Thoracic aorta (tissue), 2 donors: ENCODE measurements at places on chromosomes 12 and 14. TPM values are rescaled to one million over a fixed set of nuclear protein-coding genes. Genes with fewer than 3 reads are reported as not detected.

GRCh38 chr12:130748786-130749185 lies 32.7 kb upstream of the RIMBP2 start:
- no peak overlapping the region for H3K4me3 ChIP-seq
- no peaks in the 10 kb centered on the region for H3K4me1 ChIP-seq
- H3K36me3 ChIP-seq = no peaks in the 10 kb centered on the region
- H3K27ac ChIP-seq = no peak overlapping the region
- no peak for DNase-seq

GRCh38 chr14:24055971-24056799 lies 4.4 kb downstream of the CARMIL3 start:
- H3K27ac ChIP-seq = no peak overlapping the region
- no peaks in the 10 kb centered on the region for H3K36me3 ChIP-seq
- H3K27me3 ChIP-seq = no peaks in the 10 kb centered on the region

- H3K27ac ChIP-seq = peak overlapping the region; percentile 100
- DNase-seq = no peak
- peak overlapping the region; percentile 48 for H3K4me3 ChIP-seq
- peaks cover 100% of the 10 kb centered on the region for H3K4me1 ChIP-seq
Measured at GRCh38 chr14:68968051-68968450, 11.1 kb downstream of the ACTN1 start.

GRCh38 chr14:51547260-51547659 lies 104.5 kb upstream of the FRMD6 start:
- no peak overlapping the region for H3K4me3 ChIP-seq
- peak overlapping the region; percentile 46 for H3K27ac ChIP-seq
- H3K36me3 ChIP-seq = no peaks in the 10 kb centered on the region

DNA sequence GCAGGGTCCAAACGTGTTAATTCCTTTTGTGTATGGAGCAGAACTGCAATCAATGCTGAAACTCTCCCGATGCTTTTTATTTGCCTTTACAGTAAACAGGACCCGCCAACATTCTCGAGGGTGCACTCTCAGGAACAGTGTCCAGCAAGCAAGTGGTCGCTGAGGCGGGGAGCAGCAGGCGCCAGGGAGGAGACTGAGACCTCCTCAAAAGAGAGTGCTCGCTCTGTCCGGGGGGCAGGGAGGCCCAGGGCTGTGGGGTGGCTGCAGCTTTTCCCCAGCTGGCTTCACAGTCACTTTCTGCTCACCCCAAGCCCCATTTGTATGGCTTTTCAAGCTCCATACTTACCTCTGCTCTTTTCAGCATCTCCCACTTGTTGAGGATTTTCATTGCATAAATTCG lies 49.2 kb downstream of the CDC42BPB start:
- H3K4me3 ChIP-seq = no peak overlapping the region
- DNase-seq = no peak
- H3K27me3 ChIP-seq = no peaks in the 10 kb centered on the region
- H3K4me1 ChIP-seq = peaks cover 7% of the 10 kb centered on the region
- H3K36me3 ChIP-seq = peaks cover 3% of the 10 kb centered on the region
- H3K27ac ChIP-seq = no peak overlapping the region

DNA sequence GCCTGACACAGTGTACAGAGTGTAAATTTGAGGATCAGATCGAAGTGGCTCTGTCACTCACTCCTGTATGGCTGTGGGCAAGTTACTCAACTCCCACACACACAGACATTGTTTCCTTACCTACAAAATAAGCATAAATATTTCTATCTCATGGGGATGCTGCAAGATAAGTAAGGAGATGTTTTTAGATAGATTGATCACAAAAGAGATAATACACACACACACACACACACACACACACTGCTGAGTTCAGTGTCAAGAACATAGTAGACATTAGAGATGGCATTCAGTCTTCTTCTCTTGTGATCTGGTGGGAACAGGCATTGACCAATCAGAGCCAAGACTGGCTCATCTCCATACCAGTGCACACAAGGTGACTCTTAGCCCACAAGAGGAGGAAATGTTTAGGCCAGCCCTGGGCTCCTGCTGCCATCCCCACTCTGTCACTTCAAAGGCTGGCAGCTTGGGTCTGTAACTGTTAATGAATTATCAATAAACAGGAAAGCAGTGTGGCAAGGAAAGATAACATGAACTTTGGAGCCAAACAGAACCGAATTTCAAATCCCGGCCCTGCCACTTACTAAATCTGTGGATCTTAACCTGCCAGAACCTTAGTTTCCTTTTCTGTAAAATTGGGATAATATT lies 3.4 kb upstream of the RNASE8 start:
- no peak for DNase-seq
- H3K27ac ChIP-seq = no peak overlapping the region
- H3K27me3 ChIP-seq = no peaks in the 10 kb centered on the region
- no peaks in the 10 kb centered on the region for H3K4me1 ChIP-seq

DNA sequence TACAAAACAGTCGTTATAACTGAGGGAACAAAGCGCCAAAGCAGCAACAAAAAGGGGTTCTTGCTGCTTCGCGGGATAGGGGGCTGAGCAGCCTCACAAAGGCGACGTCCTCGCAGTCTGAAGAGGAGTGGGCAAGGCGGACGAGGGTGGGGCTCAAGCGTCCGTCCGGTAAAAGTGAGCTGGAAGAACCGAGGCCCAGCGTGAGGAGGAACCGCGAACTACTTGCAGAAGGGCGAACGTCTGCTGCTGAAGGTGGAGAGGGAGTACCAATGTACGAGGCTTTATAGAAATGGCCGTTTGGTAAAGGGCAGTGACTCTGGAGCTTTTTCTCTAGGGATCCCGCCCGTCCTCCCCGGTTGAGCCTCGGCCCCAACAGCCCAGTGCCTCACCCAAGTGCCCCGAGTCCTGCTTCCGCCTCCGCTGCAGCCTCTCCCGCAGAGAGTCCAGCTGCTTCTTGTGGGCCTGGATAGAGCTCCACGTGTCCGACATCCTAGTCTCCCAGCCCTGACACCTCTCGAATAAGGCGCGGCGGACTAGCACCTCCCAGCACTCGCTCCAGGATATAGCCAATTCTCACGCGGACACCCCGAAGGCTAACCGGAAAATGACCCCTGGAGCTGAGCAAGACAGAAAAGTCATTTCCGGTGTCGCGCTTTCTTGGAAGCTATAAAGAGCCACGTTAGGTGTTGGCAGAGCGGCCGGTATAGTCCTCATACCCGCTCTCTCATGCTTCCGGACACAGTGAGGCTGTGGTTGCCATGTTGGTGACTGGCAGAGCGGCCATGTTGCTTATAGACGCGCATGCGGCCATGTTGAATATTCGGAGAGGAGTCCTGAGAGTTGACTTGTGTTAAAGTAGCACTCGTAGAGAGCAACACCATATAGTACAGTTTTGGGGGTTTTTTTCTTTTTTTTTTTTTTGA lies at the start of gene METTL3:
Gene METTL3, minus strand, starts transcription at position 606 of the 923 bp plus-strand sequence. Its CDS starts 117 bp downstream, at position 489.
- peak; percentile 96 for DNase-seq
- H3K36me3 ChIP-seq = peaks cover 3% of the 10 kb centered on the region
- no peaks in the 10 kb centered on the region for H3K27me3 ChIP-seq

GRCh38 chr12:126899926-126900792 lies 1366.8 kb upstream of the TMEM132C start:
- no peaks in the 10 kb centered on the region for H3K36me3 ChIP-seq
- DNase-seq = no peak
- no peaks in the 10 kb centered on the region for H3K27me3 ChIP-seq
- no peak overlapping the region for H3K4me3 ChIP-seq
- no peak overlapping the region for H3K27ac ChIP-seq

DNA sequence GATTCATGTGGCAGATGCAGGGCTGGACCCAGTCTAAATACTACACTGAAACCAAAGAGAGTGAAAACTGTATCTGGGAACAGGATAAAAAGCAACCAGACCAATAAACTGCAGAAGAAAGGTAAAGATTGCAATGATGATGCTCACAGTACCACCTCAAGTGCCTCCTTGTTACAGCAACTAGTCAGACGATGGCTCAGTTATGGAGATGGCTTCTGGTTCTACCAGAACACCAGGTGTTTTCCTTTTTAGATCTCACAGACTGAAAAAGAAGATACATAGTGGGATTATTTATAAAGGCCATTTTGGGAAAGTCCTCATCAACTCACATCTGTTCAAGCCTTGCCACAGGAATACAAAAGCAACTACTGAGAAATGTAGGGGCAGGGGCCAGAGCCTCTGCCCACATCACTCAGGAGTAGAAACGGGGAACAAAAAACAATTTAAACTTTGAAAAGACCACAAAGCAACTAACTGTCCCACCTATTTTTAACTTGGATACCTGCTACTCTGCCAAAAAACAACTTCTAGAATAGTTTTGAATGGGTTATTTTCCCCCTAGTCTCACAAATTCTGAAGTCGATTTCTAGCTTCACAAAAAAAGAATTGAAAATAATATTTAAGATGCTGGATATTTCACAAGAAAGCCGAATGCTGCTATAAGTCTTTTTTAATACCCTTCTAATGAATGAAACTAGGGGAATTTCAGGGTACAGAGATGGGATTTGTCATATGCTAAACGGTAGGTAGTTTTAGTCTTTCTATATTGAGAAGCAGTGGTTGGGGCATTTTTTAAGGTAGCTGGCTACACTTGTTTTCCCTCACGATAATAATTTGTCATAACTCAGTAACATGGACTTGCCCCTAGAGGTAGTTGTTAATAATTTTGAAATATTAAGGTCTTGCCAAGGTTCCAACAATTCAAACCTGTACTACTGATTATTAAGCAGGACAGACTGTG lies 197.2 kb upstream of the TMPO start:
- H3K4me3 ChIP-seq = no peak overlapping the region
- H3K4me1 ChIP-seq = no peaks in the 10 kb centered on the region
- no peak overlapping the region for H3K27ac ChIP-seq
- no peaks in the 10 kb centered on the region for H3K27me3 ChIP-seq
- no peaks in the 10 kb centered on the region for H3K36me3 ChIP-seq
- no peak for DNase-seq

DNA sequence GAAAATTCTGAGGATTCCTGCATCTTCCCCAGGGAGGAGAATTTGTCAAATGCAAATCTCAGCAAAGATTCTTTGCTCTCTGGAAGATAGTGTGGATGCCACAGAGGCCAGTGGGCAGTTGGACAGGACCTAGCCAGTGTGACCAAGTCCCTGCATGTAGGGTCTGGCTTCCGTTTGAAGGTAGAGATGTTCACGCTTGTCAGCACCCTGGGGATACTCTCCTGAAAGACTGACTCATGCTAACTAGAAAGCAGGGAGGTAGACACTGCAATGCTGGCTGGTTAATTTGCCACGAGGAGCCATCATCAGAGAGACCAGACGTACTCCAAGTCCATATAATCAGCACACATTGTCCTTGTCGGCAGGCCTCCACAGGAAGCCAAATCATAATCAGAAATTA lies 130.1 kb downstream of the SAMD4A start:
- H3K36me3 ChIP-seq = no peaks in the 10 kb centered on the region
- H3K27me3 ChIP-seq = no peaks in the 10 kb centered on the region
- no peak overlapping the region for H3K4me3 ChIP-seq
- H3K27ac ChIP-seq = peak overlapping the region; percentile 1

DNA sequence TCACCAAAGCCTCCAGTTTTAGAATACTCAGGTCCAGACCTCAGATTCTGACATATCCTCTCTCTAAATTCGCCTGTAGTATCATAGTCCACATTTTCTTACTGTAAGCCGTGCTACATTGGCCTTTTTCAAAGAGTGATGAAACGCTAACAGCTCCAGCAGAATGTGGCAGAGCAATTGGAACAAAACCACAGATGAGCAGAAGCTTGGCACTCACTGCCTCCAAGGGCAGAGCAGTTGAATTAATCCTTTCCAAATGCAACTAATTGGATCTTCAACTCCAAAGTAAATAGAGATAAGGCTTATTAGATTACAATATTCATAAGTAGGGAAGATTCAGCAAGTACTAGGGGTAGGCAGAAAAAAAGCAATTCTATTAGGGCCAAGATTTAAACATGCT lies 128.3 kb downstream of the SLC35F4 start:
- no peaks in the 10 kb centered on the region for H3K4me1 ChIP-seq
- H3K36me3 ChIP-seq = no peaks in the 10 kb centered on the region
- DNase-seq = no peak
- H3K27me3 ChIP-seq = no peaks in the 10 kb centered on the region

- no peaks in the 10 kb centered on the region for H3K27me3 ChIP-seq
- DNase-seq = no peak
- H3K4me1 ChIP-seq = peaks cover 27% of the 10 kb centered on the region
- H3K36me3 ChIP-seq = no peaks in the 10 kb centered on the region
- no peak overlapping the region for H3K4me3 ChIP-seq
Measured at GRCh38 chr12:15532364-15532977, 210.2 kb downstream of the PTPRO start.

DNA sequence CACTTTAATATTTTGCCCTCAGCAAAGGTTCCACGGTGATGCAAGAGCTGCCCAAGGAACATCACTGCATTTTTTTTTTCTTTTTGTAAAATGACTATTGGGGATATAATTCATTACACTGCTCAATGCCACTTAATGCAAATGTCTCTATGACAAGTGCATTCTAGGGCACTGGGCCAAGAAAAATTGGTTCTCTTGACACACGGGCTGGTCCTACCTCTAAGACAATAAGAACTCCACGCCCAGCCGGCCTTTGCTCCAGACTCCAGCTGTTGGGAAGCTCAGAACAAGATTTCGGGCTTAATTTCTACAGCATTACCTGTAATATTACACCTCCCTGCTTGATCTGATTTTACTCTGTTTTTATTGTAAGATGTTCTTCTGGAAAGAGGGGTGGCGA lies 48.8 kb upstream of the VRK1 start:
- no peaks in the 10 kb centered on the region for H3K27me3 ChIP-seq
- H3K27ac ChIP-seq = no peak overlapping the region
- H3K4me3 ChIP-seq = no peak overlapping the region
- H3K4me1 ChIP-seq = no peaks in the 10 kb centered on the region

- no peak overlapping the region for H3K4me3 ChIP-seq
- no peaks in the 10 kb centered on the region for H3K4me1 ChIP-seq
- no peak for DNase-seq
- no peak overlapping the region for H3K27ac ChIP-seq
- H3K36me3 ChIP-seq = no peaks in the 10 kb centered on the region
Measured at GRCh38 chr12:1405619-1406018, 188.8 kb downstream of the FBXL14 start.

- DNase-seq = no peak
- H3K4me3 ChIP-seq = no peak overlapping the region
- no peak overlapping the region for H3K27ac ChIP-seq
- H3K36me3 ChIP-seq = no peaks in the 10 kb centered on the region
Measured at GRCh38 chr12:62957233-62957953, 22.4 kb upstream of the PPM1H start.

DNA sequence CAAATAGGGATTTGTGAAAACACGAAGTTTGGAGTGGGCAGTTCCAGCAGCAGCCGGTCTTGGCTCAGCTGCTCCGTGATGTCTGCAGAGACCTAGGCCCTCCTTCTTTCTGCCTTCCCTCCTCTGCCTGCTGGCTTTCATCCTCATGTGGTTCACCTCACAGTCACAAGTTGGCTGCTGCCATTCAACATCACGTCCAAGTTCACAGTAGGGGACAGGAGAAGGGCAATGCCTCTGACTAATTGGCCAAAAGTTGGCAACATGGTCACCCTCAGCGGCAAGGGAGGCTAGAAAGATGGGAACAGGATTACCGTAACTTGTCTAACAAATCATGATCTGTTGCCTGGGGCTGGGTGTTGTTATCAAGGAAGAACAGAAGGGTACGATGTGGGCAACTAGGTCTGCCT lies 7.8 kb upstream of the CACNA2D4 start:
- H3K27me3 ChIP-seq = no peaks in the 10 kb centered on the region
- peaks cover 17% of the 10 kb centered on the region for H3K4me1 ChIP-seq
- H3K36me3 ChIP-seq = no peaks in the 10 kb centered on the region
- no peak overlapping the region for H3K4me3 ChIP-seq

The AQP5 gene
- total RNA-seq = 0.54 TPM

The KLRF1 gene
- 0.92 TPM for total RNA-seq

The PSME1 gene
- total RNA-seq = 84.5 TPM

The GPRC5D gene
- total RNA-seq = not detected

The SPTB gene
- 9.9 TPM for total RNA-seq

The CLEC1B gene
- total RNA-seq = not detected

The TBX5 gene
- 1.5 TPM for total RNA-seq

The CIROP gene
- total RNA-seq = 1.1 TPM

The PRB2 gene
- not detected for total RNA-seq

The VPS37B gene
- total RNA-seq = 50.1 TPM

The DDX54 gene
- 84.2 TPM for total RNA-seq

The PTPRO gene
- 19.5 TPM for total RNA-seq

The DIO2 gene
- total RNA-seq = 13.0 TPM

The NRIP2 gene
- total RNA-seq = 4.9 TPM
